ENCODE measurements at places on chromosomes 11 and 22.

GRCh38 chr11:65745049-65745448 is 24.5 kb upstream of the RNASEH2C start:
- no peak for DNase-seq

GRCh38 chr22:38921806-38922205 is 35.6 kb upstream of the APOBEC3A start:
- DNase-seq: no peak

- DNase-seq: no peak
These were observed 75.0 kb upstream of the OR4B1 start for GRCh38 chr11:48141475-48142122.

DNA sequence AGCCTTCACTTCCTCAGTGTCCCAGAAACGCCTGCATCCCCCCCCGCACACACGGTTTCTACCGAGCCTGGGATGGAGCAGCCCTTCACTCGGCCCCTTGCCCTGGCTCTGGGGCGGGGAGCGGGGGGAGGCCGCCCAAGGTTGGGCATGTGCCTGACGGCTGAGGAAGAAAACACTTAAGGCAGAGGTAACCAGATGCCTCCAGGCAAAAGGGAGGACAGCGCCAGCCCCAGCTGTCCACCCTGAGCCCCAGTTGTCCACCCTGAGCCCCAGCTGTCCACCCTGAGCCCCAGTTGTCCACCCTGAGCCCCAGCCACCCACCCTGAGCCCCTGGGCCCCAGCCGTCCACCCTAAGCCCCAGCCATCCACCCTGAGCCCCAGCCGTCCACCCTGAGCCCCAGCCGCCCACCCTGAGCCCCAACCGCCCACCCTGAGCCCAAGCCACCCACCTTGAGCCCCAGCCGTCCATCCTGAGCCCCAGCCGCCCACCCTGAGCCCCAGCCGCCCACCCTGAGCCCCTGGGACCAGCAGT is 3.8 kb upstream of the TTLL8 start:
- no peak for DNase-seq

- no peak for DNase-seq
These were observed 21.5 kb upstream of the POU2AF1 start for GRCh38 chr11:111400595-111400994.

- no peak for DNase-seq
These were observed 108.0 kb downstream of the LRRC32 start for GRCh38 chr11:76562541-76562940.

GRCh38 chr11:59272771-59273372 is 60.1 kb upstream of the MPEG1 start:
- no peak for DNase-seq

- no peak for DNase-seq
These were observed 2.6 kb upstream of the CHRM1 start for GRCh38 chr11:62923601-62924411.

- peak; percentile 52 for DNase-seq
These were observed 30.0 kb upstream of the MMP7 start for GRCh38 chr11:102560555-102561011.

DNA sequence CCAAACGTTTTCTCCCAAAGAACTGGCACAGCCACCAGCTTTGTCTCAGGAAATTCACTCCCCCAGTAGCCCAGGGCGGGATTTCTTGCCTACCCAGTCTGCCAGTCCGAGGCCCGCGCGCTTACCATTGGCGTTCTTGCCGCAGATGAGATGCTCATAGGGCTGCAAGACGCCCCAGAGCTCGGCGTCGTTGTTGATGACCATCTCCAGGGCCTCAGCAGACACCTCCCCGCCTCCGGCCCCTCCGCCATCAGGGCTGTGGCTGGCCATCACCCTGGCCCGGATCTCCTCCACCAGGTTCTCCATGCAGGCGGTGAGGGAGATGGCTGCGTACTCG is 1.3 kb downstream of the ABTB2 start:
- no peak for DNase-seq

DNA sequence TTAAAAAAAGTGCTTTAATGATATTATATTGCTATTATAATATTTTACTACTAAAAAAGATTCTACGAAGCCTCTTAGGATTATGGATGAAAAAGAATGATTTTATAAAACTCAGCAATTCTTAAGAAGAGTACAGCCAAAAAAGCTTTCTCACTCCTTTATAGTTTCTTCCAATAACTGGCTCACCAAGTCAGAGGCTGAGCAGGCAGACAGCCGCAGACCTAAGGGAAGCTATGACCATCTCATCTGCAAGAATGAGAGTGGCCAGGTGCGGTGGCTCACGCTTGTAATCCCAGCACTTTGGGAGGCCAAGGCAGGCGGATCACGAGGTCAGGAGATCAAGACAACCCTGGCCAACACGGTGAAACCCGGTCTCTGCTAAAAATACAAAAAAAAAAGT is 12.7 kb upstream of the EMID1 start:
- no peak for DNase-seq

DNA sequence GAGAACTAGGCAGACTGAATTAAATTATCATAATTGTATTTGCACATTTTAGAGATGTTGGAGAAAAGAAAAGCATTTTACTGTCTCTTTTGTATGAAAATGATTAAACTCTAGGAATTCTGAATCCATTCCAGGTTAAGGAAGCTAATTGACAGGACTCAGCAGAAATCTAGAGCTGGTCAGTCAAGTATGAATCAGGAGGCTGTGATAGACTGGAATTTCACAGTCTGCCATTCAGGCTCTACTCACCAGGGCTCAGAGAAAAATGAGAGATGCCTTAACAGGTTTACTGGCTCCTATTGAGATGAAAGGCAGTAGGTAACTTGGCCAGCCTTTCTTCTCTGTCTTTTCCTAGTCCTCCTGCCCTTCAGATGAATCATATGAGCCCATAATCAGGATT is 693.9 kb upstream of the CHORDC1 start:
- DNase-seq: no peak

GRCh38 chr11:13215149-13215548 is 62.4 kb upstream of the BMAL1 start:
- peak; percentile 43 for DNase-seq

DNA sequence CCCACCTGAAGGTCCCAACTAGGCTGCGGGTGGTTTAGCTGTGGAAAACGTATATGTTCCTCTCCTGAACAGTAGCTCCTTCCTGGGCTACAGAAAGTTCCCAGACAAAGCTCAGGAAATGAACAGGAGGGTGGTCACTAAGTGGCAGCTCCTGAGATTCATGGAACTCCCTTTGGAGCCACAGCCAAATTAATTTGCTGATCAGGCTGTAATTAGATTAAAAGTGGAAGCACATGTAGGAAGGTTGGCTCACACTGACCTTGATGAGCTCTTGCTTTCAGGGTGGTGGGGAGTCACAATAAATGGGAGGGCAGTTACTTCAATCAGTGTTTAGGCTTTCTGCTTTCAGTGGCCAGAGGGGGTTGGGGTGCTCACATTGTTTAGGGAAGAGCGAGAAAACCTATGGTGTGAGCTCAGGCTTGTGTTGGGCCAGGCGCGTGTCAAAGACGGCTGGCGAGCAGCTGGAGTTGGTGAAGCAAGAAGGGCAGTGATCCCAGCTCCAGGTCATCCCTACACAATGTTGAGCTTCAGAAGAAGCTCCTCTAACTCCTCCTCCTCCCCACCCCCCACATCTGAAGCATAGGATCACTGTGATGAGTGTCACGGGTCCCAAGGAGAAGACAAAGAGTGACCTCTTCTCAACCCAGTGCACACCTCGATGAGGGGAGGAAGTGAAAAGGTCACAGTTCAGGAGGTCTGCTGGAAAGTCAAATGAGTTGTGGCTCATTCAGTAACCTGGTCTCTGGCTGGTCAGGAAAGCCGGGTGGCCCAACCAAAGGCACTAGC is 42.5 kb downstream of the CLPB start:
- no peak for DNase-seq

GRCh38 chr22:27108425-27109114 is 451.2 kb downstream of the MIAT start:
- DNase-seq: no peak

- no peak for DNase-seq
These were observed 608.1 kb upstream of the CADM1 start for GRCh38 chr11:116112087-116112935.

GRCh38 chr11:86456075-86456939 is 81.6 kb downstream of the CCDC81 start:
- peak; percentile 27 for DNase-seq

DNA sequence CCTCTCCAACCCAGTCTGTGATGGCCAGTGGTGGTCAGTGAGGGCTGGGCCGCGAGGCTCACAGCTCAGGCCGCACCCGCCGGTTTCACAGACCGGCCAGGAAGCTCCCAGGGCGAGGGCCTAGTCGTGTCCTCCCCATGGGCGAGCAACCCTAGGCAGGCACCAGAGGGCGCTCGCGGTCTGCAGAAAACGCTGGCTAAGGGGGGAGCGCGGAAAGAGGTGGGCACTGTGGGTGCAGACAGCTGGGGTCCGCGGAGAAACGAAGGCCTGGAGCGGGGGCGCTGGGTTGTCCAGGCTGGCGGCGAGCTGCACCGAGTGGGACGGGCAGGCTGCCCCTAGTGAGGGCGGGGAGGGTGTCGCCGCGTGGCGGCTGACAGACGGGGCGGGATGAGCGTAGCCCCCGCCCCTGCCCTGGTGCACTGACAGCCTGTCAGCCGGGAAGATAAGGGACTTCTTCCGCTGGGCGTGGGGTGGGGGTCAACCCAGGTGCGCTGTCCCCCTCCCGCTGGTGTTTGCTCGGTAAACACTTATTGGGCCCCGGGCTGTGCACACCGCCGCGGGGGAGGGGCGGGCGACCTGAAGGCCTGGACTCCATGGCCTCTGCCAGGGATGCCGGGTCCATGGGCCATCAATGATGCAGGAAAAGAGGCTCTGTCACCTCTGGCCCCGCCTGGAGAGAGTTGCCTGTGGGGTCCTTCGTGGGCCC is 7.5 kb downstream of the GP1BB start:
- DNase-seq: peak; percentile 21

- DNase-seq: no peak
These were observed 346 bp downstream of the PPFIBP2 start for GRCh38 chr11:7514099-7514591.

DNA sequence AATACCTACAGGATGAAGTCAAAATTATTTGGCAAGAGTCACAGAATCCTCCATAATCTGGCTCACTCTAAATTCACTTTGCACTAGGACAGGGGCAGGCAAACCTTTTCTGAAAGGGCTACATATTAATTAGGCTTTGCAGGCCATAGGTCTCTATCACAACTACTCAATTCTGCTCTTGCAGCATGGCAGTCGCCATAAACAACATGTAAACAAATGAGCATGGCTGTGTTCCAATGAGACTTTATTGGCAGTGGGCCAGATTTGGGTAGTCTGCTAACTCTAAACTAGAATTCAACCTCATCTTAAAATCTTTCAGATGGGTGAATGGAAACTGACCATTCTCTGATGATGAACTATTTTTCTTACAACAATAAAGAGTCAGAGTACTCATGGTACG is 5.8 kb downstream of the THRSP start:
- no peak for DNase-seq

- DNase-seq: no peak
These were observed 1.7 kb downstream of the MN1 start for GRCh38 chr22:27799827-27800249.

DNA sequence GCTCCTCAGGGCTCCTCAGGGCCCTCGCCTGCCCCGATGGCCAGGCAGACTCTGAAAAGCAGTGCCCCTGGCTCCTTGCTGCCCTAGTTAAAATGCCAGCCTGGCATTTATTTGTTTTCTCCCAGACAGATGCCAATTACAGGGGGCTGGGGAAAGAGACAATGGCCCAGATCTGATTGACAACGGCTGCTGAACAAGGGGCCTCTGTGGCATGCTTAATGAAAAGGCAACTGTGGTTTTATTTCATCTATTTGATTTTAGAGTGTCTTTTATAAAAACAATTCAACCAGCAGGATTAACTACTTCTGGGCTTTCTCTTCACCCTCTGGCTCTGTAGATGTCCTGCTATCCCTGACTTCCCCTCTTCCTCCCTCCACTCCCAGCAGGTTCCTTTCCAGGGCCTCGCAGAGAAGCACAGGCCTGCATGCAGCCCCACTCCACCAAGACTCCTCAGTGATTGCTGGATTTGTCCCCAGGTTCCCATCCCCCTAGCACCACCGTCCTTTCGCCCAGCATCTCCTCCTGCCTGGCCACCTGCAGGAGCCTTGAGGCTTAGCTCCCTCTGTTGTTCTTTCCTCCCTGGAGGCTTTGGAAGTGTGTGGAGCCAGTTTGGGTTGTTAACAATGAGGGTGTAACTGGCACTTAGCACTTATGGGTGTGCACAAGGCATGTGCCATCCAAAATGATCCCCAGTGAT is 171.1 kb downstream of the TENM4 start:
- no peak for DNase-seq

- no peak for DNase-seq
These were observed 3.8 kb downstream of the NCF4 start for GRCh38 chr22:36864454-36865215.

- DNase-seq: no peak
These were observed 12.8 kb downstream of the CD44 start for GRCh38 chr11:35151683-35152280.

- DNase-seq: no peak
These were observed 32.5 kb downstream of the MPPED2 start for GRCh38 chr11:30553521-30554110.

DNA sequence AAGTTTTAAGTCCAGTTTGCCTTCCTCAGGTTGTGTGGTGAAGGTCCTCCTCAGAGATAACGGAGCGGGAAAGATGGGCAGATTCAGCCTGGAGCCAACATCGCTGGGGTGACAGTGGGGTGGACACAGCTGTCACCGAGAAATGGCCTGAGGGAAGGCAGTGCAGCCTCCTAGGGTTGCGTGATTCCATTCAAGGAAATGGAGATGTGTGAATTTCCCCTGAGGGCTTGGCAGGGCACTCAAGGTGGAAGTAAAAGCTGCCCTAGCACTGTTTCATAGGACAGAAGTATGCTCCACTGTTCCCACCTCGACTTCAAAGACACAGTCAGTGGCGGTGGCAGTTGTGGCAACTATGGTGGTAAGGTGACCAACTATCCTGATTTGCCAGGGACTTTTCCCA is 15.4 kb upstream of the CAT start:
- no peak for DNase-seq

GRCh38 chr22:36330655-36331305 is 57.0 kb downstream of the MYH9 start:
- DNase-seq: no peak

DNA sequence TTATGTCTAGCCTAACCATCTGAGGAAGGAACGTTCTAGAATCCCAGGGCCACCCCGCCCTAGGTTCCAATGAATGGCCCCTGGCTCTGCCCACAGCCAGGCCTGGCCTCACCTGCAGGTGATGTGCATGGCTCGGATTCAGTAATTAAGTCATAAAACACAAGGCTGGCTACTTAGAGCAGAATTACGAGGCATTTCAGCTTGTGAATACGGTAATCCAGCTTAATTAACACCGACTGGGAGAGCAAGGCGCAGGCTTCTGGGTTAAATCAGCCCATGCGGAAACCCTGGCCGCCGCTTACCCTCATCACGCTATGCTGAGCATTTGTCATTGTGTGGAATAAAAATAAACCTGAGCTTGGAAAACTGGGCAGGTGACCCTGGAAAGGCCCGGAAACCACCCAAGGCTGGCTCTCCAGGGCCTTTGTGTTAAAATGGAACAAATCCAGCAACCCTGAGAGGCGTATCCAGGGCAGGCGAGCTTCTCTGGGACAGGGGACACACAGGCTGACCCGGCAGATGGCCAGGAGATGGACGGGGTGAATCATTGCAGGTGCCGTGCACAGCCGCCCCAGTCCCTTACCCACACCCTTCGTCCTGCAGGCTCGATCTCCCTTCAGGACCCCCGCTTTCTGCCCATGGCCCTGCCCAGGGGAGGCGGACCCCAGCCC is 220.2 kb downstream of the CTTN start:
- no peak for DNase-seq

Data from AG09309 (cell line).